ENCODE measurements at places on chromosomes 4 and X.

DNA sequence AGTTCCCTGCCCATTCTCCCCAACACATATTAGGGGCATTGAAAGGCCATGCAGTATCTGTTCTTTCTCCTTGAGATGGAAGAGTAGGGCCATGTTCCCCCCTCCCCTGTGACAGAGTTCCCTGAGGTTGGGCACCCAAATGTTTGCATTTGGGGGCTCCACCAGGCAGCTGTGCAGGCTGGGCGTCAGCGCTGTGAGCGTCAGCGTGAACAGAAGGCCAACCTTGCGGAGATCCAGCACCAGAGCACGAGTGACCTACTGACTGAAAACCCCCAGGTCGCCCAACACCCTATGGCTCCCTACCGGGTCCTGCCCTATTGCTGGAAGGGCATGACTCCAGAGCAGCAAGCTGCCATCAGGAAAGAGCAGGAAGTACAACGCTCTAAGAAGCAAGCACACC lies 3.9 kb downstream of the HSD17B10 start:
- no peak for DNase-seq

- no peak for DNase-seq
These were observed 138.9 kb upstream of the TRAM1L1 start for GRCh38 chr4:117224256-117224655.

- no peak for DNase-seq
These were observed 129.6 kb upstream of the QRFPR start for GRCh38 chr4:121510341-121510874.

GRCh38 chrX:113868177-113868576 lies 715.7 kb upstream of the HTR2C start:
- DNase-seq = no peak

DNA sequence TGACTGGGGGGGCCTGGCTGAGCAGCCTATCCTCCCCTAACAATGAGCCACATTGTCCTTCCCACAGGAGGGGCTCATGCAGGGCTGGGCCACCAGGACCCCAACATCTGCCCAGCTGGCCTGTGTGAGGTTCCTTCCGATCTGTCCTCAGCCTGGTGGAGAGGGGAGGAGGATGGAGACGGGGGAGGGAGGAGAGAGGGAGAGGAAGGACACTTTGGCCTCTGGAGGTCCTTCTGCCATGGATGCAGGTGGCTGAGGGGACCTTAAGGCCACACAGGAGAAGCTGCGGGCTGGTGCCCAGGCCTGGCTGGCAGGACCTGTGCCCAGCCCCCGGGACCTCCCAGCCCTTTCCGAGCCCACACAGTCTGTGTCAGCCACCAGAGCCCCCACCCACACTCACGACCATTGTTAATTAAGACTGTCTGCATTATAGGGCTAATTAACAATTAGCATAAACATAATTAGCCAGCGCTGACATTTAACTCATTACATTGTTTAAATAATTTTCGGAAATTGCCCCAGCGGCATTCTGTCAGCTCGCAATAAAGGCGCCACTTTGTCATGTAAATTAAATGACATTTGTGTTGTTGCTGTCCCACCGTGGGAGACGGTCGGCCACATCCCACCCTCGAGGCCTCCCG lies 53.0 kb upstream of the NKX1-1 start:
- peak; percentile 5 for DNase-seq

DNA sequence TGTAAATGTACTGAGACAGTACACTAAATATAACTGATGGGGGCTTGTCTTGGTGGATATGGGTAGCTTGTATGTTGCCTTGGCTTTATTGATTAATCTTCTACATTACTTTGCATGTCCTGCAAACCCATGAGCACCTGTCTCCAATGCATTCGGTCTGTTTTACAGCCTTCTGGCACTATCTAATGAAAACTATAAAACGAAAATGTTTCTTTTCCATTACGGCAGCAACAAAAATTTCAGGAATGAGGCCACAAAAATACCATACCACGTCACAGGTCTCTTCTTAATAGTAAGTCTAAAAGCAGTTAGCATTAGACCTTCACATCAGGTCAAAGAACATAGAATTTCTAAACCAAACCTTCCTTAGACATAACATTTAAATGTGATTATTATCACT lies 49.8 kb downstream of the EDNRA start:
- no peak for DNase-seq

GRCh38 chrX:13029887-13030771 lies 14.3 kb downstream of the FAM9C start:
- no peak for DNase-seq

GRCh38 chr4:81032771-81033684 lies 2.5 kb downstream of the BMP3 start:
- no peak for DNase-seq

DNA sequence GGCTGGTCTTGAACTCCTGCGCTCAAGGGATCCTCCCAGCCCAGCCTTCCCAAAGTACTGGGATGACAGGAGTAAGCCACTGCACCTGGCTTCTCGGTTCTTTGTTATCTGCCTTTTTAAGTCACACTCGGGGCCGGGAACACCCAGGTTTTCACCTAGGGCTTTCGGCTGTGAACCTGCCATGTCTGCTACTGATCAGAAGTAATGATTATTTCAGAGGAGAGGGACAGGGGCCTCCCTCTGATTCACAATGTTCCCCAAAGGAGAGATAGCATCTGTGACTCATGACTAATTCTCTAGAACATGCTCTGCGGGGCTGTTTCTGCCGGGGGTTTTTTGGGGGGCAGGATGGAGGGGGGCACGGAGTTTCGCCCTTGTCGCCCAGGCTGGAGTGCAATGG lies 26.9 kb downstream of the CRLF2 start:
- no peak for DNase-seq

GRCh38 chrX:129845616-129846190 lies 2.0 kb upstream of the ZDHHC9 start:
- no peak for DNase-seq

GRCh38 chr4:7460566-7460965 lies 25.8 kb upstream of the PSAPL1 start:
- no peak for DNase-seq

DNA sequence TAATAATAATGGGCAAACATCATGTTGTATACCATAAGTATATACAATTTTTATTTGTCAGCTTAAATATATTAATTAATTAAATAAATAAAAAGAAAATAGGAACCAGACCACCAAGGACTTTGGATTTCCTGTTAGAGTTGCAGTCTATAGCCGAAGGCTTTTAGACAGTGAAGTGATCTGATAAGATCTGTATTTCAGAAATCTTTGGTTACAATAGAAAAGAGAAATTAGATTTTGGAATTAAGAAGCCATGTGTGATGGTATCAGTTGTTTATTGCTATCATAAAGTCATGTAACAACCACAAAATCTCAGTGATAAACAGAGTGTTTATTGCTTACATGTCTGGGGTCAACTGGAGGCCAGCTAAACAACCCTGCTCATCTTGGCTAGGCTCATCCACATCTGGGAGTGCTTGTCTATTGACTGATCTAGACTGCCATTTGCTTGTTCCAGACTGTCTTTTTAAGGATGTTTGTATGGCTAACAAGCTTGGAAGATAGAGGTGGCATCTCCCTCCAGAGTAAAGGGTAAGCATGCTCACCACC lies 142.1 kb upstream of the USP9X start:
- no peak for DNase-seq

GRCh38 chr4:74061430-74061829 lies 22.9 kb upstream of the CXCL3 start:
- no peak for DNase-seq

Measured in activated naive CD4-positive, alpha-beta T cell treated with anti-CD3 and anti-CD28 coated beads, Interleukin-2, amount 50 U/mL, for 16 hours (primary cell).